Activated CD8-positive, alpha-beta memory T cell treated with anti-CD3 and anti-CD28 coated beads, Interleukin-2, amount 50 U/mL, for 4 hours (primary cell): ENCODE measurements at places on chromosomes 6 and 20.
A peak's percentile ranks its signal among the peaks of the same experiment; 100 is the strongest.

DNA sequence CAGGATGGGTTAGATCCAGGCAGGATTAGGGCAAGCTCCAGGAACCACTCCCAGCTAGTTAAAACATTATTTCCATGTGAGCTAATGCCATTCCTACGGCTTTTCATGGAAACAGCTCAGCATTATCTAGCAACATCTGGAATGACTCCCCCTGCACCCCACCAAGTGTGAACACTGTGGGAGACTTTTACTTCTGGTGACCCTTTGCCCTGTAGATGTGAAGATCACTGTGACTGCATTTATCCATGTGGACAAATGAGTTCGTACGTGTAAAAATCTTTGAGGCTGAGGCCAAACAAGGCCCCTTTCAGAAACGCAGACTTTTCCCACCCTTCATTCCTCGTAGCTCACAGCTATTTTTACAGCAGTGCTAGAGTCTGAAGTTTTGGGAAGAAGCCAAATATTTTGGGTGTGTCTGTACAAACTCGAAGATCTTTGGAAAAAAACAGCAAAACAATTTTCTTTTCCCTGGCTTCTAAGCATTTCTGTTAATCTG, 221.8 kb upstream of the SOX4 start:
- no peak for DNase-seq

GRCh38 chr6:51960419-51960818, 127.0 kb downstream of the PKHD1 start:
- no peak for DNase-seq

DNA sequence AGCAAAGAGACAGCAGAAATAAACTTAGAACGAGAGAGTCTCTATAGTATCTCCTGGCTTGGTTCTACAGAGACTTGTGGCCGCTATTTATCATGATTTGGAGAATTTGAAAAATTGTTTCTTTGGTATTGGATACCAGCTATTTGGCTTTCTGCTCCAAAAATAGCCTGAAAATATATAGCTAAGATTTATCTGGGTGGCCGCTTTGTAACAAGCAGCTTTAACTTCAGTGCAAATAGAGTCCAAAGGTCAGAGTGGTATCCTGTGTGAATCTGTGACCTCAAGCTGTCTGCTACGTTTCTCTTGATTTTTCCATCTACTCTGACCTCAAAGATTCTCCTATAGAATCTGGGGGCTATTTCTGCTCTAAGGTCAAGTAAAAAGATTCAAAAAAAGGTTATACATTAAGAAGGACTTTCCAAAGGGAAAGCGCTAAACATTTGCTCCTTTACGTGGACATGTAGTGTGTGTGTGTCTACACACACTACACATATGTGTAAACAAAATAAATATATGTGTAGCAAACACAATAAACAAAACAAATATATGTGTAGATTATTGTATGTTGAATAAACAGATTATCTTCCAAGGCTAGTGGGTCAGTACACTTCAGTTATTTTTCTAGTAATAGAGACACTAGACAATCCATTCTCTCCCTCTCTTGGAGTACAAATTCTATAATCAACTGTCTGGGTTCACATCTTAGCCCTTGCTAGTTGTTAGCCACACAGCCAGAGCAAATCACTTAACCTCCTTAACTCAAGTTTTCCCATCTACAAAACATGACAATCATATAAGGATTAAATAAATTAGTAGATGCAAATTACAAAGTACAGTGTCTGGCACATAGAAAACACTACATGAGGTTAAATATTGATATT, 40.8 kb downstream of the CHD6 start:
- no peak for DNase-seq

DNA sequence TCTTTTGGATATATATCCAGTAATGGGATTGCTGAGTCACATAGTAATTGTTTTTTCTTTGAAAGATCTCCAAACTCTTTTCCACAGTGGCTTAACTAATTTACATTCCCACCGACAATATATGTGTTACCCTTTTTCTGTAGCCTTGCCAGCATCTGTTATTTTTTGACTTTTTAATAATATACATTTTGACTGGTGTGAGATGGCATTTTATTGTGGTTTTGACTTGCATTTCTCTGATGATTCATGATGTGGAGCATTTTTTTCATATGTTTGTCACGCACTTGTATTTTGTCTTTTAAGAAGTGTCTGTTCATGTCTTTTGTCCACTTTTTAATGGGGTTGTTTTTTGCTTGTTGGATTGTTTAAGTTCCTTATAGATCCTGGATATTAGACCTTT, 58.9 kb upstream of the OPRM1 start:
- no peak for DNase-seq

DNA sequence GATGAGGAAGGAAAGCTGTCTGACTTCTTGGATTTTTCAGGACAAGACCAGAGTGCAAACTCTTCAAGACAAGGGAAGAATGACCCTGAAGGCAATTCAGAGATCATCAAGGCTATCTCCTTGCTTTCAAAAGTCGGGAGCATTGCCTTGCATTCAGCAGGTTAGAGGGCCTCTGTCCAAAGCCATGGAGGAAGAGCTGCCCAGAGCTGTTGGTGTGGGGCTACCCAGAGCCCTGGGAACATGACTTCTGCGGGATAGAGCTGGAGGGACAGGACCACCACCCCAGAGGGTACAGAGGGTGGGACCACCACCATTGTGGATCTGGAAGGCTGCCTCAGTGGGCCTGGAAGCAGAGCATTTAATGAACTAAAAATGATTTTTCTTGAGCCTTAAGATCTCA, 5.2 kb upstream of the SRXN1 start:
- DNase-seq: no peak

GRCh38 chr6:6319952-6320811, at the start of gene F13A1:
F13A1 (minus strand) TSS chr6:6320662; CDS start chr6:6318664, 1,998 bp downstream.
- no peak for DNase-seq

- DNase-seq: no peak
These were observed 128.4 kb downstream of the KLHL32 start for GRCh38 chr6:97052896-97053295.

GRCh38 chr6:67431076-67431475, 1204.0 kb upstream of the ADGRB3 start:
- DNase-seq: no peak

DNA sequence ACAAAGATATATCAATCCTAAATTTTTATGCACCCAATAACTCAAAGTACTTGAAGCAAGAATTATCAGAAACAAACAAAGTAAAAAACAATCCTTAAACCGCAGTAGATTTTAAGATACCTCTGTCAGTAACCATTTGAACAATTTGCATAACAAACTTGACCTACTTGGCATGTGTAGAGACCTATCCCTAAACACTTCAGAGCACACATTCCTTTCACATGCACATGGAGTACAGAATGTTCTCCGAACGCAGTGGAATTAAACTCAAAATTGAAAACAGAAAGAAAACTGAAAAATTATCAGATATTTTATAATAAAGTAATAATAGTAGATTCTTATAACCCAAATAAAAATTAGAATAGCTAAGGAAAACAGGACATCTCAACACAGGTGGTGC, 162.6 kb upstream of the THBS2 start:
- no peak for DNase-seq

DNA sequence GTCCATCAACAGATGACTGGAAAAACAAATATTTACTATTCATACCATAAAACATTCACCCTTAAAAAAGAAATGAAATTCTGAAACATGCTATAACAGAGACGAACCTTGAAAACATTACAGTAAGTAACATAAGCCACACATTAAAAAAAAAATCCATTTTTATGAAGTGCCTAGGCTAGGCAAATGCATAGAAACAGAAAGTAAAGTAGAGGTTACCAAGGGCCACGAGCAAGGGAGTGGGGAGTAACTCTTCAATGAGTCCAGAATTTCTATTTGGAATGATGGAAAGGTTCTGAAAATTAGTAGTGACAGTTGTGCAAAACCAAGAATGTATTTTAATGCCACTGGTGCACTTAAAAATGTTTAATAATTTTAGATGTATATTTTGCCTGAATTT, 47.7 kb downstream of the STAU1 start:
- DNase-seq: no peak

GRCh38 chr6:118621799-118622470, 29.5 kb downstream of the CEP85L start:
- no peak for DNase-seq

GRCh38 chr6:160221423-160221822, 37.2 kb downstream of the SLC22A2 start:
- no peak for DNase-seq

DNA sequence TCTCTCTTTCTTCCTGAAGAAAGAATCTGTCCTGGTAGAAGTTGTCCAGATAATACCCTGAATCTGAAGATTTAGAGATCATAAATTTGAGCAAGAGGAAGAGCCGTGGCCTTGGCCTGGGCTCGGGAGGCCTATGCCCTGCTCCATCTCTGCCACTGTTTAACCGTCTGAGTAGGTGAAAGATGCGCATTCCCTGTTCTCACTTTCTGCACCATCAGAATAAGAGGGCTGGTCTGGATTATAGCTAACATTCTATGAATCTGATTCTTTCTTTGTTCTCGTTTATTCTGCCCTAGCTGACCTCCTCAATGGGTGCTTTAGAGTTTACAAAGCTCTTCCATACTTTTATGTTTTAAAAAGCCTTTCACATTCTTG, 51.3 kb downstream of the ELOVL4 start:
- DNase-seq: no peak

GRCh38 chr20:37298190-37298939, 8.9 kb downstream of the MANBAL start:
- DNase-seq: no peak

DNA sequence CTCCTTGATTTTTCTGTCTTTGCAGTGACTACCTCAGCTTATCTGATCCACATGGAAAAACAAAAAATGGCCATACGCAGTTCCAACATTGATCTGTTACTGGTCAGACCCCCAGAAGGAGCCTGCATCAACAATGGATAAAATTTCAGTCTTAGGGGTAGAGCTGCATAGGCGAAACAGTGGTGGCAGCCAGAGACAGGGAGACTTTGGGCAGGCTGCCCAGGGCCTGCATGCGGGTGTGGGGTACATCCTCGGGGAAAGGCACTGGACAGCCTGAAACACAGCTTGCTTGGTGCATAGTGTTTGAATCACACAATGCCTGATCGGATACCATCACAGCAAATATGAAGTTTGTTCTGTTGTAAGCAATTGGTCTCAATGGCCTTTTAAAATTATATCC, 847.8 kb downstream of the QKI start:
- DNase-seq: no peak

- no peak for DNase-seq
These were observed 63.4 kb downstream of the PLG start for GRCh38 chr6:160765412-160765811.

DNA sequence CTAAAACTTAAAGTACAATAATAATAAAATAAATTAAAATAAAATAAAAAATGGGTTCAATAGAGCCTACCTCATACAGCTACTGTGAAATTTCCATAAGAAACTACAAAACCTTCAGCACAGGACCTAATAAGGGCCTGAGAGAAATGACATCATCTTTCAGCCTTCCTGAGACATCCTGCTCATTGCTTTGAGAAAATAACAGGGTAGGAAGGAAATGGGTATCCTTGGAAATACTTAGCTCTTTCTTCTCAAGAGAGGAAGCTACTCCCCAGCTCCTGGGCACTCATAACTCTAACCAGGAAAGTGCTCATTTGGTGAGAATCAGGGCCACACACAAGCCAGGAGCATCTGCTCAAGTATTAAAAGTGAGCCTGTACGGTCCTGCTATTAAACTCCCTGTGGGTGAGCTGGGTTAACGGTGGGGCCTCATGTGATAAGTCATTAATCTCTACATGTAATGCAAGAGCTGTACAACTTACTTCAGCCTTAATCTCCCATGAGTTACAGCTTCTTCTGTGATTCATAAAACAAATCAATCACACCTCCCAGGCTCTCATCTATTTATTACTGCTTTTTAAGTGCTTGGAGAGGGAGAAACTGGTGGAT, 141.4 kb downstream of the MAFB start:
- no peak for DNase-seq

DNA sequence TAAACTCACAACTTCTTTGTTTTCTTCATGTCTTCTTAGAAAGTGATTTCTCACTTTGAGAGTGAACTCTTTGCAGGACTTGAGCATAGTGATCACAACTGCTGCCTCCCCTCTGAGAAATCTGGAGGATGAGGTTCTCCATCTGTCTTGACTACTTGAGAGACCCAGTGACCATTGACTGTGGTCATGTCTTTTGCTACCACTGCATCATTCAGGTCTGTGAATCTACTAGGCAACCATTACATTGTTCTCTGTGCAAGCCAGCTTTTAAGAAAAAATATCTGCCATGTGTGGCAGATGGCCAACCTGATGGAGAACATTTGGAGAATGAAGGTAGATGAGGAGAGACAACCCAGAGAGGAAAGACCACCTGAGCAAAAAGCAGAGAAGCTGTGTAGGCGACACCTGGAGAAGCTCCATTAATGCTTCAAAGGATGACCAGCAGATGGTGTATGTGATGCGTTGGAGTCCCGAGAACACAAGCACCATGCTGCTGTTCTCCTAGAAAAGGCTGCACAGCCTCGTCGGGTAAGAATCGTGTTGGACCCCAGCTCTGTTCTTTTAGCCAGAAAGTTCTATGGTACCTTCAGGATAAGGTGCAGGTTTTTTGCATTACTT, 25.1 kb upstream of the TRIM26 start:
- no peak for DNase-seq

GRCh38 chr20:17612287-17612991, 42.6 kb downstream of the DSTN start:
- DNase-seq: peak; percentile 37

DNA sequence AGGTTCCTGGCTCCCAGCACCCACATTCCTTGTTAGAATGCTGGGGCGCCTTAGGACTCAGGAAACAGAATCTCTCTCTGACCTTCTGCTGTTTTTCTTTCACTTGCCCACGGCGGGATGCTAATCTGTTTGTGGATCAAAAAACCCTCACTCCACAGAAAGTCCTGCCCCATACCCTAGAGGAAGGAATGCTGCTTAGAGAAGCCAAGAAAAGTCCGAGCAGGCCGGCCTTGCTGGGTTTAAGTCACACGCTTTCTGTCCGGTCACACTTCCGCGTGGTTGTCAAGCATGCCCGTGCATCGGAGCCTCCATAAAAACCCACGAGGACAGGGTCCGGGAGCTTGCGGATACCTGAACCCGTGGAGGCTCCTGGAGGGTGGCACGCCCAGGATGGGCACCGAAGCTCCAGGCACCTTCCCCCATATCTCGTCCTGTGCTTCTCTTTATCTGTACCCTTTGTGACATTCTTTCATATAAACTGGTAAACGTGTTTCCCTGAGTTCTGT, 223.1 kb downstream of the NRN1 start:
- DNase-seq: no peak

DNA sequence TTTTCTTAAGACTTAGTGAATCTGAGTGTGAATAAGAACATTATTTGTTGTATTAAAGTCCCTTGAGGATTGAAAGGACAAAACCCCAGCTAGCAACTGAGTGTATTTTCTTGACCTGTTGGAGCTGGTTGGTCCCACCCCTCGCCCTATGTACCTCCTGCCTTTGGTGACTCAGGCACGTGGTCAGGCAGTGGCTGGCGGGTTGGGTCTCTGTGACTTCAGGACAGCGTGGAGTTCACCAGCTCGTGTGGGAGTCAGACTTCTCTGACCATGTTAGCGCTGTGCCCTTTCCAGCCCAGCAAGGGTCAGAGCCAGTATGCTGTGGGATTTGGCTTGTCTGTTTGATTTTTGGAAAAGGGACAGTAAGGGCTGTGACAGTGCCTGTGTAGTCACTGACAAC, 93.7 kb downstream of the SSR1 start:
- DNase-seq: no peak

GRCh38 chr20:45890985-45891983, at the start of the genes CTSA and NEURL2:
CTSA (plus strand) TSS chr20:45891335; CDS start chr20:45891569, 234 bp downstream.
NEURL2 (minus strand) TSS chr20:45891208; CDS start chr20:45890991, 217 bp downstream.
- DNase-seq: peak; percentile 84
